ENCODE measurements at places on chromosomes 16 and 17.

DNA sequence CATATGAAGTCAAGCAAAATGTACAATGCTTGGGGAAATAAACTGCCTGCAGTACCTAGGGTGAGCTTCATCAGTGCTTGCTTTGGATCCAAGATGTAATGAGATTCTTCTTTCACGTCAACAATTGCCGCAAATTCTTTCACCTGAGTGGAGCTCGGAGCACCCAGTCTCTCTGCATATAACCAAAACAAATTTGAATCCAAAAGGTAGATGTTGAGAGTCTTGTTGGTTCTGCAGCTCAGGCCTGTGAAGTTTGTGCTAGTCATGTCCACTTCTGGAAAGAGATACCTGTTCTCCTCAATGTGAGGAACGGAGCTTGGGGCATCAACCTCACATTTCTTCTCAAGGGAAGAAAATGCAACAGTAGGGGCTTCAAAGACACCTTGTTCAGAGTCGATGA, 23.0 kb downstream of the SNN start:
- H3K36me3 ChIP-seq = peaks cover 38% of the 10 kb centered on the region
- no peaks in the 10 kb centered on the region for H3K27me3 ChIP-seq
- no peak overlapping the region for H3K27ac ChIP-seq
- peaks cover 29% of the 10 kb centered on the region for H3K4me1 ChIP-seq

DNA sequence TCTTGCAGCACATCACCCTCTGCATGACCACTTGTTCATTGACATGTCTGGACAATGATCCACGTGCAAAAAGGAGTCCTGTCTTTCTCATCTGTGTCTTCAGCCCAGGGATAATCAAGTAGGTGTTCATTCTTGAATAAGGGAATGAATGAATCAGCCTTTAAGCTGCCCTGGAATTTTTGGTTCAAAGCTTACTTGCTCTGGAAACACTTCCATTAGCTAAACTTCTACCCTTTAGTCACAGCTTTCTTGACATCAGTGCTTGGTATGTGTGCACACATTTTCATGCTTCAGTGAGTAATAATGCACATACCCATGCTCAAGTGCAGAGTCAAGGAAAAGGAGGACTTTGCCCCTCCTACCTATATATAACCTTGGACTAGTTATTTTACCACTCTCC, 103.0 kb upstream of the CDH13 start:
- no peak overlapping the region for H3K27ac ChIP-seq
- H3K27me3 ChIP-seq = no peaks in the 10 kb centered on the region
- no peak overlapping the region for H3K4me3 ChIP-seq
- H3K4me1 ChIP-seq = no peaks in the 10 kb centered on the region
- H3K36me3 ChIP-seq = no peaks in the 10 kb centered on the region

GRCh38 chr16:85988723-85989313, 89.9 kb downstream of the IRF8 start:
- no peak for DNase-seq
- no peak overlapping the region for H3K27ac ChIP-seq
- H3K4me1 ChIP-seq = no peaks in the 10 kb centered on the region
- H3K27me3 ChIP-seq = peaks cover 43% of the 10 kb centered on the region

- H3K4me1 ChIP-seq = no peaks in the 10 kb centered on the region
- no peak for DNase-seq
- peaks cover 3% of the 10 kb centered on the region for H3K27me3 ChIP-seq
- no peak overlapping the region for H3K27ac ChIP-seq
Observed at GRCh38 chr17:73984941-73985340, 218.5 kb upstream of the RPL38 start.
